IMR-90 (cell line): ENCODE measurements at places on chromosomes 16 and 17. TPM values are rescaled to one million over a fixed set of nuclear protein-coding genes. Genes with fewer than 3 reads are reported as not detected.

DNA sequence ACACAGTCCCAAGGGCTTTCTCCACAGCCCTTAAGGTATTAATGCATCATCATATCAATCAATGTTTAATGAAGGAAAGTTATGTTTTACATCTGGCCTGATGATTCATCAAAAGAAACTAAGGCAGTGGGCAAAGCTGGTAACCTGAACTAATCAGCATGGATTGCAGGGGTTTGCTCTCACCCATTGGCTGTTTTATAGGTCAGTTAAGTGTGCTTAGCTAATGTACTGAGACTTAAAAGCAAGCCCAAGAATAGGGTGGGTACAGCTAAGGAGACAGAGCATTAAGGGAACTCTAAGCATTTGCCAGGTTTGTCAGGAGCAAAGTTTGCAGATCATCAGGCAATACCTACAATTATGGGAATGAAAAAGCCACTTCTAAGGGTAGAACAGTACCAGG lies 1247.6 kb downstream of the CDH8 start:
- H3K27ac ChIP-seq: no peak overlapping the region
- DNase-seq: no peak
- no peaks in the 10 kb centered on the region for H3K27me3 ChIP-seq

- DNase-seq: peak; percentile 44
- H3K27me3 ChIP-seq: no peaks in the 10 kb centered on the region
- no peaks in the 10 kb centered on the region for H3K36me3 ChIP-seq
- no peak overlapping the region for H3K27ac ChIP-seq
These were observed 83.5 kb downstream of the MARCHF10 start for GRCh38 chr17:62724398-62725146.

DNA sequence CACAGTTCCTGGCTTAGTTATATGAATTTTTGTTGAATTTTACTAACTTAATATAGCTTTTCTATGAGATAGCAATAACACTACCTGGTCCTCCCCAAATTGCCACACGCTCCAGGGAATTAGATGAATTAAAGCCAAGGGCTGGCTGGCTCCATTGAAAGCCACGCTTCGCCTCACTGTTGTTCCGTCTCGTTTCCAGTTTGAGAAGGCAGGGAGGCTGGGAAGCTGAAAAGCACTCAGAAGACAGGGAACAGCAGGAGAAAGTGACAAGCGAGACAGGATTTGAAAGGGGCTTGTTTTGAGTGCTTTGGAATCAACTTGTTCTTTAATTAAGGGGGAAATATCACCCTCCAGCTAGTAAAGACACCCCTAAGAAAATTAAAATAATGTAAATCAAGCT lies 425.3 kb downstream of the CA10 start:
- no peak overlapping the region for H3K27ac ChIP-seq
- no peak for DNase-seq
- H3K27me3 ChIP-seq: no peaks in the 10 kb centered on the region
- no peaks in the 10 kb centered on the region for H3K36me3 ChIP-seq
- H3K4me1 ChIP-seq: no peaks in the 10 kb centered on the region

DNA sequence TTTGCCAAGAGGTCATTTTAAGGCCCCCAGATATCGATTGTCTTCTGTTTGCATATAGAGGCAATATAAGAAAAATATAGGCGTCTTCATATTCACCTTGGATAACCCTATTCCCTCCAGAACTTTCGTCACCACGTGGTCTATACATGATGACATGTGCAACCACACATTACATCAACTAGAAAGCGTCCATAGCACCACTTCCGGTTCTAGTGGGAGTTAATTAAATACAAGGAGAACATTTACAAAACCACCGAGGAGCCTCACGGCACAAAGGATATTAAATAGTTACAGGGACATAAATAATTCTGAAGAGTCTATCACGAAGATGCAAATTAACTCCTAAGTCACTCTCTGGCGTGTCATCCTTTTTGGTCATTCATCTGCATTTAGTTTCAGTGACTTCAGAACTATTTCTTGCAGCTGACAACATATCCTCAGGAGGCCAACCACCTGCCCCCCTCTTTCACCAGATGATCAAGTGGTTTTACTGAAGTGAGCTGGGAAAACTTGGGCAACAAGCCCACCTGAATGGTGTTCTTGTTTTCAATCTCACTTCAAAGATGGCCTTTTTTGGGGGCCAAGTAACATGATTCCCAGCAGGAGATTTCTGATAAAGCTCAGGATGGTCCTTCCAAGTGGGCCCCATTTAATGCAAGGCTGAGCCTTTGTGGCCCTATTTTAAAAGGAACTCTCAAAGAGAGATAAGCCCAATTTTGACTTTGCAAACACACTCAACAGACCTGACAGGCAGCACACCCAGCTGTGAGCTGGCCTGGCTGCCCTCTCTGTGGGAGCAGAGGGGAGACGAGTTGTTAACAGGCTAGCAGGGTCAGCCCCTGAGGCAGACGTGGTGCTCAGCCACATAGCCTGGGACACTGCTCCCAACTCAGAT lies 15.3 kb downstream of the CMTM3 start:
- no peaks in the 10 kb centered on the region for H3K27me3 ChIP-seq
- peak overlapping the region; percentile 8; the same call in 1 of the 2 replicates for H3K27ac ChIP-seq
- H3K36me3 ChIP-seq: no peaks in the 10 kb centered on the region
- H3K4me3 ChIP-seq: no peak overlapping the region
- peaks cover 37% of the 10 kb centered on the region for H3K4me1 ChIP-seq

DNA sequence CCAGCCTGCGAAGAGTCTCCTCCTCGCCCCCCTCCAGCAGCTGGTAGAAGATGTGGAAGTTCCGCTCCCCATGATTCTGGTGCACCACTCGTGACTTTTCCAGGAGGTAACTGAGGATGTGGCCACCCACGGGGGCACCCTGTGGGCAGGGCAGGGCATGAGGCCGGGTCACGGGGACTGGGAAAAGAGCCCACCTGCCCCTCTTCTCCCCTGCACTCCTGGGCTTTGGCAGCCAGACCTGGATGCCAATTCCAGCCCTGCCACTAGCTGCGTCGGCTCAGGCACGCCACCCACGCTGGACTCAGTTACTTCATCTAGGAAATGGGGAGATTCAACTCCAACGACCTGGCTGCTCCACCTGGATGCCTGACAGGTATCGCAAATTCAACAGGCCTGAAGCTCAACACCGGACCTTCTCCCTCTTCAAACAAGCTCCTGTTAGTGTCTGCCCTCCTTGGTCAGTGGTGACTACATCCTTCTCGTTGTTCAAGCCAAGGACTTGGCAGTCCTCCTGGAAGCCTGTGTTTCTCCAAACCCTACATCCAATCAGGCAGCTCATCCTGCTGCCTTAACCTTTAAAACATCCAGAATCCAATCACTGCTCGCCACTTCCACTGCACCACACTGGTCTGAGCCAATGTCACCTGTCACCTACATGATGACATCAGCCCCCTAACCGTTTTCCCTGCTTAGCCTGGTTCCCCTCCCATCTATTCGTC lies 11.6 kb downstream of the MYO1C start:
- peaks cover 8% of the 10 kb centered on the region; the same call in 1 of the 2 replicates for H3K4me1 ChIP-seq
- peak; percentile 74 for DNase-seq
- no peak overlapping the region for H3K27ac ChIP-seq

GRCh38 chr17:78868391-78868790 lies 27.8 kb upstream of the USP36 start:
- peaks cover 13% of the 10 kb centered on the region for H3K4me1 ChIP-seq
- H3K27ac ChIP-seq: peak overlapping the region; percentile 2; the same call in 1 of the 2 replicates
- DNase-seq: peak; percentile 86
- no peak overlapping the region for H3K4me3 ChIP-seq
- H3K27me3 ChIP-seq: no peaks in the 10 kb centered on the region

- H3K4me3 ChIP-seq: no peak overlapping the region
- no peak for DNase-seq
- H3K36me3 ChIP-seq: no peaks in the 10 kb centered on the region
- H3K27me3 ChIP-seq: no peaks in the 10 kb centered on the region; the same call in 1 of the 2 replicates
- H3K27ac ChIP-seq: no peak overlapping the region
These were observed 209.6 kb downstream of the NTN1 start for GRCh38 chr17:9230861-9231260.

DNA sequence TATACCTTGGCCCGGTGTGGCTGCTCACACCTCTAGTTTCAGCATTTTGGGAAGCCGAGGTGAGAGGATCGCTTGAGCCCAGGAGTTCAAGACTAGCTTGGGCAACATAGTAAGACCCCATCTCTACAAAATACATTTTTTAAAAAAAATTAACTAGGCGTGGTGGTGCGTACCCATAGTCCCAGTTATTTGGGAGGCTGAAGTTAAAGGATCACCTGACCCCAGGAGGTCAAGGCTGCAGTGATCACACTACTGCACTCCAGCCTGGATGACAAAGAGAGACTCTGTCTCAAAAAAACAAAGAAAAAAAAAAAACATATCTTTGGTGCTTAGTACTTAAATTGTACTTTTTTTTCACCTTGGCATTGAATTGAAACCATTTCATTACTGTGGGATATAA lies 99.0 kb downstream of the CACNG1 start:
- H3K36me3 ChIP-seq: peaks cover 25% of the 10 kb centered on the region
- DNase-seq: no peak
- no peak overlapping the region for H3K4me3 ChIP-seq
- H3K4me1 ChIP-seq: peaks cover 7% of the 10 kb centered on the region; the same call in 1 of the 2 replicates

DNA sequence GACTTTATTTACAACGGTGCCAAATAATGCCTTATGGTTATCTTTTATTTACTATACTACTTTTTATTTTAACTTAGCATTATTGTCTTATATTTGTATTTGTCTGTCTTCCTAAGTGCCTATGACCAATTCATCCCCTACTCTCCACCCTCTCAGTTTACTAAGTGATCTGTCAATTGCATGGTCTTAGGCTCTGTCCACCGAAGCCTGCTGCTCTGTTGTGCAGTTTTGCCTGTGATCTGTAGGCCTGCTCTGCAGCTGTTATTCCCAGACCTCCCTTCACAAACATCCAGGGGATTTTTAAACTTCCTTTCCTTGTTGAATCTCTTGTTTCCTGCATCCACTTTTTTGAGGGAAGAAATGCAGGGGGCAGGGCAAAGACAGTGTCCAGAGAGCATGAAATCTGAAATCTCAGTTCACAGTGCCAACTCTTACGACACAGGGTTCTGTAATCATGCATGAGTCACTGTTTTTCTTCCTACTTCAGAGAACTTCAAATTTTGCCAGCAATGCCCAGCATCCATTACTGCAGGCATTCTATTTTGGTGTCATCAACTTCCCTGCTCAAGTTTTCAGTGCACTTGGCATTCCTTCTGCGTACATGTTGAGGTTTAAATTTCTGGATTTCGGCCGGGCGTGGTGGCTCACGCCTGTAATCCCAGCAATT lies 11.4 kb downstream of the SLFN5 start:
- H3K27me3 ChIP-seq: no peaks in the 10 kb centered on the region
- no peak overlapping the region for H3K4me3 ChIP-seq
- peak; percentile 97 for DNase-seq
- peaks cover 16% of the 10 kb centered on the region for H3K4me1 ChIP-seq
- peak overlapping the region; percentile 58; the same call in 1 of the 2 replicates for H3K27ac ChIP-seq

NKD1 gene
- under 0.01 TPM in 1 of 2 replicates, not detected in the other for total RNA-seq

GRCh38 chr17:81057079-81057730 lies 22.3 kb downstream of the BAIAP2 start:
- H3K4me3 ChIP-seq: no peak overlapping the region
- no peak for DNase-seq
- H3K27me3 ChIP-seq: no peaks in the 10 kb centered on the region
- H3K27ac ChIP-seq: no peak overlapping the region
- peaks cover 2% of the 10 kb centered on the region; the same call in 1 of the 2 replicates for H3K4me1 ChIP-seq
- H3K36me3 ChIP-seq: peaks cover 9% of the 10 kb centered on the region; the same call in 1 of the 2 replicates

NPB gene
- under 0.01 TPM in 1 of 2 replicates, not detected in the other for total RNA-seq

DNA sequence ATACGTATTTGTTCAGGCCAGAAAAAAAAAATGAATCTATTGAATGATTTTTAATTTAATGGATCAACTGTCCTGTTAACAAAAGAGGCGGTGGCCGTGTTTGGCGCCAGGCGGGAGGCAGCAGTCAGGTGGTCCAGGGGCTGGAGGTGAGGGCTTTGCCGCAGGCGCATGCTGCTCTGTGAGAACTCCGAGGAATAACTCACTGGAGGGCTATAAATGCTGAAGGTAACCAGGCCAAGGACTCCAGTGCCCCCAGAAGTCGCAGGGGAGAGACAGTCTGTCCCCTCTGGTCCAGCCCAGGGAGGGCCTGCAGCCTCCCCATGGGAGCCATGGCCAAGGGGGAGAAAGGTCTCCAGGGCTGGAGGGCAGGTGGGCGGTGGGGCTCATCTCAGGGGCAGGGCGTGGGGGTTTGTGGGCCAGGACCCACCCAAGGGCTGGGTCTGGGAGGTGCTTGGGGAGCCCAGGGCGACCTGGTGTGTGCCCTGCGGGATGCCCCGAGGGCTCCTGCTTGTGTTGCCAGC lies 7.1 kb upstream of the BAHCC1 start:
- H3K4me3 ChIP-seq: no peak overlapping the region; the same call in 1 of the 2 replicates
- DNase-seq: no peak
- H3K27me3 ChIP-seq: no peaks in the 10 kb centered on the region
- peaks cover 20% of the 10 kb centered on the region for H3K4me1 ChIP-seq

DNA sequence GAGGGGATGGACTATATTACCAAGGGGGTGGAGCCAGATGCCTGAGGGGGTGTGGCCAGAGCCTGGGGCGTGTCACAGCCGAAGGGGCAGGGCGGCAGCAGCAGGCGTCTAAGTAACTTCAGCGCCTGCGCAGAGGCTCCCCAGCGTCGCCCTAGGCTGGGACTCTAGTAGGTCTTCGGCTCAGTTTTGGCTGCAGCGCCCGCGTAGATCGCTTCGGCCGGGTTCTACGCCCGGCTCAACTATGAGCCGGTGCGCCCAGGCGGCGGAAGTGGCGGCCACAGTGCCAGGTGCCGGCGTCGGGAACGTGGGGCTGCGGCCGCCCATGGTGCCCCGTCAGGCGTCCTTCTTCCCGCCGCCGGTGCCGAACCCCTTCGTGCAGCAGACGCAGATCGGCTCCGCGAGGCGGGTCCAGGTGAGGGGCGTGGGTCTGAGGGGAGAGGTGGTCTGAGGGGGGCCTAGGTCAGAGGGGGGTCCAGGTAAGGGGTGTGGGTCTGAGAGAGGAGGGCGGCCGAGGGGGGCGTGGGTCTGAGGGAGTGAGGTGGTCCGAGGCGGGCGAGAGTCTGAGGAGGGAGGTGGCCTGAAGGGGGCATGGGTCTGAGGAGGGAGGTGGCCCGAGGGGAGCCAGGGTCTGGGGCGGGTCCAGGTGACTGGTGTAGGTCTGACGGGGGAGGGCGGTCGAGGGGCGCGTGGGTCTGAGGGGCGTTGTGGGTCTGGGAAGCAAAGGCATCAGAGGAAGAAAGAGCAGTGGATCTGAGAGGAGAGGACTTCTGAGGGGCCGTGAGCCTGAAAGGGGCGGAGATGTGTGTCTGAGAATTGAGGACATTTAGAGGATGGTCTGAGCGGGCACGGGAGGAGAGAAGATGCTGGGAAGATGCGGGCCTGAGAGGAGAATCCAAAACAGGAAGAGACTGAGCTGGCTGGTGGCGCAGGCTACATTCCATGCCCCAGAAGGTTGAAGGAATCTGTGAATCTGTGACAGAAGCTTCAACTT lies at the start of gene LPCAT2:
LPCAT2 (plus strand) TSS at position 132 of the 991 bp plus-strand sequence; CDS start at position 242, 110 bp downstream.
- H3K4me3 ChIP-seq: peak within 1 kb of the TSS; percentile 58
- no peaks in the 10 kb centered on the region for H3K4me1 ChIP-seq
- peaks cover 34% of the 10 kb centered on the region for H3K36me3 ChIP-seq
- no peaks in the 10 kb centered on the region for H3K27me3 ChIP-seq

KCNJ18 gene
- total RNA-seq: not detected in 2 replicates

SAP30BP gene
- 70.4 and 82.5 TPM in 2 replicates for total RNA-seq
